IPS DF 6.9 (cell line): ENCODE measurements at places on chromosomes 5 and 9.

GRCh38 chr5:180074462-180074861, 2.9 kb upstream of the RNF130 start:
- DNase-seq: no peak

GRCh38 chr9:28600226-28600625, 1026.9 kb upstream of the C9orf72 start:
- DNase-seq: no peak

- DNase-seq: no peak
Measured at GRCh38 chr5:33324667-33325307, 116.0 kb upstream of the TARS1 start.

DNA sequence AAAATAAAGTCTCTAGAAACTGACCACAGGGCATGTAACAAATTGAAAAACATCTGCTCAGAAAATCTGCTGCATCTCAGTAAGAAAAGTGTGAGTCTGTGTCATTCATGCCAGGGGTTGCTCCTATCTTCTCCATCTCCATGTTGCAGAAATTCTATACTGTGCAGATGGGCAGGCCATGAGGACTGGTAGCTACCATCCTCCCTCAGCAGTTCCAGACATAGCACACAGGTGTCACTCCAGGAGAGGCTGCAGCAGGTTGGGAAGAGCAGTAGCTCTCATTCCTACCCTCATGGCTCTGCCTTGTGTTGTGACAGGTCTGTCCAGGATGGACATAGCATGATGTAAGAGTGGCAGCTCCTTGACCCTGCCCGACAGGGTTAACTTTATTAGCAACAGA, 173.4 kb downstream of the NDUFS4 start:
- no peak for DNase-seq

GRCh38 chr5:145903867-145904266, 31.1 kb upstream of the GRXCR2 start:
- no peak for DNase-seq

DNA sequence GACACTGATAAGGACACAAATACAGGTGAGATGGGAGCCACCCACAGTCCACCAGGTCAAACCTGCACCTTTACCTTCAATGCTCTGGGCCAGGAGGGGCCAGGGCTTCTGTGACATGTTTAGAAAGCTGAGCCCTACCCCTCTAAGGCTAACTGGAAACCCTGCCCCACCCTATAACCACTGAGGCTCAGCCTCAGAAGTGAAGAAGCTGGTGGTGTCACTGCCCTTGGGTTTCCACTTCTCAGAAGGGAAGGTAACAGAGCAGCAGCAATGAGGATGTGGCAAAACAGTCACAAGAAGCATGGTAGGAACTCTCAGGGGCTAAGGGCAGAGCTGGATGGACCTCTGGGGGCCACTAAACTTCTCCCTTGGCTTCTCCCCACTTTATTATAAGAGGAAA, 6.0 kb downstream of the PDGFRB start:
- no peak for DNase-seq

DNA sequence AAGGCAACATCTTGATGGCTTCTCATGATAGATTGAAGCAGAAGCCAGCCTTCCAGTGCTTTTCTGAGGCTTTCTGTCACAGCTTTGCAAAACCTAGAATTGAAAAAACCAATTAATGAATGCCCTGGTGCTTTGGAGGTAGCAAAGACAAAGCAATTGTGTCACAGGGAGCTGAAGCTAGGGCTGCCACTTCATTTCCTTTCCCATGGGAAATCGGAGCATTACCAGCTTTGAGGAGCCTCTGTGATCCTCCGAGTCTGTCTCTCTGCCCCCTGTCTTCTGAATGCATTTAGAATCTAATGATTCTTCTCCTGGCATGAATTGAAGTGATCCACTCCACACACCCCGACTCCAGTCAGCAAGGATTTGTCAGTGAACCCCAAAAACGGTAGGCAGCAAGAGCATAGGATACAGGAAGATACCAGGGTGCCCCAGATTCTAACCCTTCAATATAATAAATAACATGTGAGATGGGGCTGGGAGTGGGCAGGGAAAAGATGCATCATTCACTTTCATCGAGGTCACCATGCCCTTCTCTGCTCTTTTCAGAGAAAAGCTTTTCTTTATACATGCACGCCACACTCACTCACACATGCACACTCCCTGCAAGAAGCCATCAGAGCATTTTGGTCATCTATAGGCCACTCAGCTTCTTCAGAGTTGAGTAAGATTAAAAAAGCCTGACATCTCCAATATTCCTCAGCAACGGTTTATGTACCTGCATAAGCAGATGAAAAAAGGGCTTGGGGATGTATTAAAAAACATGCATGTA, 247.7 kb upstream of the ZNF462 start:
- DNase-seq: no peak

DNA sequence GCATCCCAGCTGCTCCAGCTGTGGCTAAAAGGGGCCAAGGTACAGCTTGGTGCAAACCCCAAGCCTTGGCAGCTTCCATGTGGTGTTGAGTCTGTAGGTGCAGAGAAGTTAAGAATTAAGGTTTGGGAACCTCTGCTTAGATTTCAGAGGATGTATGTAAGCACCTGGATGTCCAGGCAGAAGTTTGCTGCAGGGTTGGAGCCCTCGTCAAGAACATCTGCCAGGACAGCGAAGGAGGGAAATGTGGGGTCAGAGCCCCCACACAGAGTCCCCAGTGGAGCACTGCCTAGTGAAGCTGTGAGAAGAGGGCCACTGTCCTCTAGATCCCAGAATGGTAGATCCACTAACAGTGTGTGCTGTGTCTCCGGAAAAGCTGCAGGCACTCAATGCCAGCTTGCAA, 236.2 kb upstream of the ADRA1B start:
- no peak for DNase-seq

DNA sequence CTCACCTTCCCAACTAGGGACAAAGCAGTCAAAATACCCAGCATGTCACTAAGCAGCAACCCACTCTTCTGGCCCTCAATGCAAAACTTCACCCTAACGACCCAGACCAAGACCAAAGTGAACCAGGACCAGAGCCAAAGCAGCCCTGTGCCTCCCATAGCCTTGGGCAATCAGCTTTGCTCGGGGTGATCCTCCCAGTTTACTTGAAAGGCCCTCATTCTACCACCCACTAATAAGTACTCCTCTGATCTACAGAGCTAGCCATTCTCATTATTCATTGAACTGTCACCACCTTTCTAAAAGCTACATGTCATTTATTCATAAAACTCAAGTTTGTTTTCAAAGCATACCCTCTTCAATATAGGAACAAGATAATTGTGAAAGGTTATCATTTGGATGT, 221.0 kb downstream of the FRMD3 start:
- no peak for DNase-seq

DNA sequence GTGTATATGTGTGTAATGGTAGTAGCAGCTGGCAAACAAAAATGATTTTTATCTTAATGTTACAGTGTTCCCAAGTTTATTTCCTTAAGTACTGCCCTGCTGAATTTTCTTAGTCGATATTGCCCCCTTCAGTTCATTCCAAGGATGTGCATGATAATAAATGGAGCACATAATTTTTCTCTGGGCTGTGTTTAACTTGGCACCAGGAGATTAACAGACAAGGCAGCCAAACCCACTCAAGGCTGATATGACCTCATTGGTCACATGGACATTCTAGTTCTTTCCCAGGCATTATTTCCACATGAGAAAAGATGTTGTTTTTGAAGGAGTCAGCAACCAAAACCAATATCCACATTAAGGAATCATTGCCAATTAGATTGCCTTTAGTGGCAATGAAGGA, 61.8 kb downstream of the COX7C start:
- DNase-seq: peak; percentile 13

- DNase-seq: no peak
Measured at GRCh38 chr5:157669701-157670097, 1.6 kb upstream of the C5orf52 start.

GRCh38 chr5:73596705-73597328, 29.2 kb upstream of the ARHGEF28 start:
- peak; percentile 50 for DNase-seq

- no peak for DNase-seq
Measured at GRCh38 chr5:180799902-180800801, 2.5 kb downstream of the MGAT1 start.

DNA sequence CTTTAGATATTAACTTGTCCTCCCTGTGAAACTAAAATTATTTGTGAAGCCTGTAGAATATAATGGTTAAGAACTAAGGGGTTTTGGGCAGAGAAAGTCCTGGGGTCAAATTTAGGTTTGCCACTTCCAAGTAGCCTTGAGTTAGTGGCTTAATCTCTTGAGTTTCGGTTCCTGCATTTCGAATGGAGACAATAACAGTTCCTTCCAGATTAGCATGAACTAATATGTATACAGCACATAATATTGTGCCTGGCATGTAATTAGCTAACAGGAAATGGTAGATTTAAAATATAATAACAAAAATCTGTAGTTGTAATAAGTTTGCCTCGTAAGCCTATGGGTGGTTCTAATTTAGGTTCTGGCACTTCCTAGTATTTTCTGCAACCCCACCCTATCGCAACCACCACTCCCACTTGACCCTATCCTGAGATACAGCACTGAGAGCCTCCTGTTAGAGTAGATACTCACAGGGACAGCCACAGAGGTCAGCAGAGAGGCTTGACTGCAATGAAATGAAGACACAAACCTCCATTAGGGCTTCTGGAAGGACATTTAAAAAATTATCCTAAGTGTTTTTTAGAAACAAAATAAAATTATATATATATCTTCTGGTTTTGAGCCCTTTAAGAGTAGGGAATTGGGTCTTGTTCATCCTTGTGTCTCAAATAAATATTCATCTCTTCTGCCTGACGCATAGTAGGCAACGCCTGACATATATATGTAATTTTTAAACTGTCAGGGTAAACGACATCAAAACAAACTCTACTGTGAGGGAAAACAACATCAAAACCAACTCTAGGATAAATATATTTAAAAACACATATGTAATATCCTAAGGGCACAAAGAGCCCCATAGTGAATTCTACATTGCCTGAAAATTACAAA, 8.5 kb downstream of the SPINK9 start:
- no peak for DNase-seq

DNA sequence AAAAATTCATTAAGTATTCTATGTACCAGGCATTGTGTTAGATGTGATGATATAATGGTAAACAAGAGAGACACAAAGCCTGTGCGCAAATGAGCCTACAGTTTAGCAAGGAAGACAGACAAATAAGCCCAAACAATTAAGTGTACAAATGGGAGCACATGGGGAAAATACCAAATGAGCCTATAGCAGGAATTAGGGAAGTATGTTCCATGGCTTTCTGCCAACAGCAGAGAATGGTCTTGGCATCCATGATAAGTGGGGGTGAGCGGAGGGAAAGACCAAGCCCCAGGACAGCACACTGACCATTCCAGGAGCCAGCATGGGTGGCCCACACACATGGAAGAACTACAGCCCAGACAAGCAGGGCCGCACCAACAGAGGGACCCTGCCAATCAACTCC, 369.7 kb downstream of the DEPDC1B start:
- DNase-seq: no peak

DNA sequence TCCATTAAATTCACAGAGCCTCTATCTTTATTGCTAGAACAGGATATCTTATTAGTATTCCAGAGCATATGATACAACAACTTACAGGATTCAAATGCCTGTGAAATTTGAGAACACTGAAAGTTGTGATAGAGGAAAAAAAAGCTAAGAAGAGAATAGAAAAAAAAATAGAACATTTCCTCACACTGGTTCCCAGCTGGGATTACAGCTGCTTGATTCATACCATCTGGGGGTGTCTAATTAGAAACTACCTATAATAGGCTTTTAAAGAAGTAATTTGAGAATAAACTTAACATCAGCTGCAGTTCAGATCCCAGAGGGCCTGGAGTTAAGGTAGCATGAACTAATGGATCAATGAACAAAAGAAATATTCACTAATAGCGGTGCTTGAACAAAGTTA, 922.0 kb downstream of the CDH12 start:
- no peak for DNase-seq

GRCh38 chr5:175741556-175741955, 83.7 kb downstream of the HRH2 start:
- DNase-seq: no peak

DNA sequence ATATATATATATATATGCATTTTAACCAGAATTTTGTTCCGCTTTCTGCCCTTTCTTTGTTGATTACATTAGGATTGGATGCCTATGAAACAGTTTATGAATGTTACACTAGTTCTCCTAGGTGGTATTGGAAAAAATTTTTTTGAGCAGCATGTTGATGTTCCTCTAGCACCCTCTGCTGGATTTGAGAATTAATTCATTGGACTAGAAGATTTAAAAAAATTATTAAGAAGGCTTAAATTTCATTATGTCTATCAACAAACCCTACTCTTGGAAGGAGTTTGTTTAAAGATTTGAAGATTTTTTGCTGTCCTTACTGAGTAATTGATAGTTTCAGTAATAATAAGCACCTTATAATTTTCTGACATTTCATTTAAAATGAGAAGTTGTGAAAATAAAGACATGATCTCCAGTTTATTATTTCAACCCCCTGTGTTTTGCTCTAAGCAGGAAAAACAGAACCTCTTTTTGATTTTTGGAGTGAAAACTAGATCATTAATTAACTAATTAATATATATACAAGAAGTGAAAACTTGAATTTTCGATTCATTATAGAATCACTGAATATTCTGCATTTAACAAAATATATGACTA, 89.6 kb downstream of the CCDC171 start:
- peak; percentile 5 for DNase-seq

GRCh38 chr5:91103353-91104061, 279.6 kb downstream of the ARRDC3 start:
- DNase-seq: no peak

- no peak for DNase-seq
Measured at GRCh38 chr5:41402845-41403244, 107.6 kb downstream of the PLCXD3 start.

DNA sequence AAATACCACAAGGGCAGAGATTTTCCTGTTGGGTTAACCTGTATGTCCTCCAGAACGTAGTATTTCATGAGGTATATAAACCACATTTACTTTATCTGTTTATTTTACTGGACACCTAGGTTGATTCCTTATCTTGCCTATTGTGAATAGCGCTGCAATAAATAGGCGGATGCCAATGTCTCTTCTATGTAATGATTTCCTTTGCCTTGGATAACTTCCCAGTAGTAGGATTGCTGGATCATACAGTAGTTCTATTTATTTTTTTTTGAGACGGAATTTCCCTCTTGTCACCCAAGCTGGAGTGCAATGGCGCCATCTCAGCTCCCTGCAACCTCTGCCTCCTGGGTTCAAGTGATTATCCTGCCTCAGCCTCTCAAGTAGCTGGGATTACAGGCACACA, 15.6 kb upstream of the TUT7 start:
- no peak for DNase-seq

GRCh38 chr5:3393122-3393919, 202.3 kb upstream of the IRX1 start:
- no peak for DNase-seq

- DNase-seq: peak; percentile 11
Measured at GRCh38 chr9:82549174-82549821, 513.6 kb downstream of the RASEF start.

DNA sequence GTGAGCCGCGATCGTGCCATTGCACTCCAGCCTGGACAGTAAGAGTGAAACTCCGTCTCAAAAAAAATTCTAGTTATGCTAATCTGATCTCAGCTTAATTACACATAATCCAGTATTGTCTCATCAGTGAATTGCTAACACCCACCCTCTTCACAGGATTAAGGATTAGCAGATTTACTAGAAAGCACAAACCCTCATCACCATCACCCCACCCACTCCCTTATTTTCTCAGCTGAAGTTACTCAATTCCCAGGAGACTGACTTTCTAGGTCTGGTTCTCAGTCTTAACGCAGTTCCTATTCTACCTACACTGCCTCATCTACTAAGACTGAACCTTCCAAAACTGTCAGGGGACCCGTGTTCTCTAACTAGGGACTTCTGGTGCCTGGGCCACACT, 9.0 kb downstream of the TOR1B start:
- no peak for DNase-seq

GRCh38 chr5:64788156-64788555, 19.4 kb downstream of the CWC27 start:
- DNase-seq: no peak

GRCh38 chr5:74468421-74468820, 172.1 kb downstream of the ENC1 start:
- DNase-seq: no peak
